Retinal pigment epithelial cell (primary cell): ENCODE measurements at places on chromosomes 2 and 18.

DNA sequence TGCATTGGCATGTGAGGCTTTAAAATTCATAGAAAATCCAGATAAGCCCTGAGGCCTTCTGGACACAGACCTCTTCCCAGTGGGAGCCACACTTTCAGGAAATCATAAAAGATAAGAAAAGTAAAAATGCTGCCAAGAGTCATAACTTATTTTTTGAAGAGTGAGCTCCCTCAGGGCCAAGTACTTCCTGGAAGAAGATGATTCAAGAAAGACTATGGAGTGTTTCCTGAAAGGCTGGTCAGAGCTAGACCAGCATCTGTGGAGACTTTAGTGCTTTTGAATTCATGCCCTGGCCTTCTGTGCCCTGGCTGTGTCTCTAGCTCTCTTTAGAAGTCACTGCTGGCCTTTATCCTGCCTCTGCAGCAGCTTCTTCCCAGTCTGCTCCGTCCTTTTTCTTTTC, 6.4 kb upstream of the XDH start:
- DNase-seq = no peak

DNA sequence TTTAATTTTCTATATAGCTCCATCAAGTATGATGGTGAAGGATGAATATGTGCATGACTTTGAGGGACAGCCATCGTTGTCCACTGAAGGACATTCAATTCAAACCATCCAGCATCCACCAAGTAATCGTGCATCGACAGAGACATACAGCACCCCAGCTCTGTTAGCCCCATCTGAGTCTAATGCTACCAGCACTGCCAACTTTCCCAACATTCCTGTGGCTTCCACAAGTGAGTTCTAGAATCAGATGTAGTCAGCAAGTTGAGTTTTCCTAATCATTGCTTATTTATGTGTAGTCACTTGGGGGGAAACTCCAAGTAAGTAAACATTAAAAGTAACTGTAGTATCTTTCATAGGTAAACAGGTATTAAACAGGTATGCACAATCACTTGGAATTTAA, 24.8 kb downstream of the SMAD4 start:
- DNase-seq = no peak

DNA sequence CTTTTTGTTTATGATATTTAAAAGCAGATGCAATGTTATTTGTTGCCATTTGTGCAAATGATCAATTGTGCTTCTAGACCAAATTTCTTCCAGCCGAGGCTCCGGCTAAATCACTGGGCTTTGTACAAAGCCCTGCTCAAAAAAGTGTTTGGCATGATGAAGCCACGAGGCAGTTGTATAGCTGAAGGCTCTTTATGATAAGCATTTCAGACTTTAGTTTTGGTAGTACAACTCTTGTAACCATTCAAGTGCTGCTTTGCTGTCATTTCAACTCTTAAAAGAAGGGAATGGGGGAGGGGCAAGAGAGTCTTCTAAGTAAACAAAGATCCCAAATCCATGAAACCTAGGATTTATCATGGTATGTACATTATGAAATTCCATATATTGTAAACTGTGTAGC, 3.3 kb upstream of the ZNF532 start:
- DNase-seq = no peak

DNA sequence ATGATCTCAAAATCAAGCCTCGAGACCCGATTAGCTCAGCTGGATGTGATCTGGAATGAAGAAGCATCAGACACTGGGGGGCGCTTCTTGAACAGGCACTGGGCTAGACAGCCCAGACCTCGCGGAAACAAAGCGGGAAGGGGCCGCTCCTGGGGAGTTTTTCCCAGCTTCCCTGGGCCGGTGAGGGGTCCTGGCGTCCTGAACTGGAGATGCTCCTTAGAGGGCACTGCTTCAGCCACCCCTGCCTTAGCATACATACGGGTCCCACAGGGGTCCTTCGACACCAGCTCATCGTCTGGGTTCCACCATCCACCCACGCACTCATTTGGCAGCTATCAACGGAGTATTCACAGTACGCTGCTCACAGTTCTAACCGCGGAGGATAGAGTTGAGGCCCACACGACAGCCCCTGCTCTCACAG, 146.7 kb downstream of the TSN start:
- no peak for DNase-seq

- no peak for DNase-seq
Observed at GRCh38 chr18:46261799-46262198, 157.6 kb downstream of the HAUS1 start.

DNA sequence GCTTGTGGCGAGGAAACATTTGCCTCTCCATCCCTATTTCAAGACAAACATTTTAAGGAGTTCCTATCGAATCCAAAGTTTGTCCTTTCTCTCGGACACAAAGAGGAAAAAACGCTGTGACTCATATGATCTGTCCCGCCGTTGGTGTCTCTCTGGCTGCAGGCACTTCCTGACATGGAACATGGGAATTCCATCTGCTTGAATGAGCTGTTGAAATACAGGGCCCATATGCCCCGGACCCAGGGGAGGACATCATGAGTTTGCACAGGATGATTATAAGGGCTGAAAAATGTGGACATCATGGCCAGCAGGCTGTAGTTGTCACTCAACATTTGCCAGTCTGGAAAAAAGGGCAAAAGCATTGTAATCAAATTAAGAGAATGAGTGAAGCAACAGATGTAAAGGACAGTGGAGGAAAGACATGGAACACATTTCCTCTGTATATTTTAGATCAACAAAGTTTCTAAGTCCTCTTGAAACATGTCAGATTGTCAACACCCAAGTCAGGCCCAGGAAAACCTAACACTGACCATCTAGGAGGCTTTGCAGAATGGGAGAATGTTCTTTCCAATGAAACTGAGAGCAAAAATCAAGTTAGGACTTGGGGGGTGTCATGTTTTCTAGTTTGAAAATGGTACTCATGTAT, 103.2 kb upstream of the SMIM21 start:
- no peak for DNase-seq

GRCh38 chr2:48504647-48505327, 25.2 kb upstream of the STON1 start:
- no peak for DNase-seq

GRCh38 chr2:63059793-63060471, 9.3 kb downstream of the OTX1 start:
- no peak for DNase-seq

- no peak for DNase-seq
Observed at GRCh38 chr18:77632758-77633157, 383.1 kb downstream of the GALR1 start.

DNA sequence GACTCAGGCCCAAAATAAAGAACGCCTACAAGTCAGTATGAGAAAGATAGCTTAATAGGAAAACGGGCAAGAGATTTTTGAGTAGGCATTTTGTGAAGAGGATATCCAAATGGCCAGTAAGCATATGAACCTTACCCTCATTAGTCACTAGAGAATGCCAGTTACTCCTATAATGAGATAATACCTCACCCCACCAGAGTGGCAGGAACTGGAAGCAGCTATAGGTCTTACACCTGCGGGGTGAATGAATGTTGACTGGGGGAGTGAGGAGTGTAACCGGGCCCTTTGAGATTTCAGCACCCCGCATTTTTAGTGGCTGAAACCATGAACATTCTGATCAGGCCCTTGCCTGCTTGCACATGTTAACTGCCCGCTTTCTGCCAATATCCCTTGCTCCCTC, 7.5 kb upstream of the PTPN2 start:
- DNase-seq = no peak

- DNase-seq = no peak
Observed at GRCh38 chr2:133791191-133791590, 222.9 kb upstream of the NCKAP5 start.

DNA sequence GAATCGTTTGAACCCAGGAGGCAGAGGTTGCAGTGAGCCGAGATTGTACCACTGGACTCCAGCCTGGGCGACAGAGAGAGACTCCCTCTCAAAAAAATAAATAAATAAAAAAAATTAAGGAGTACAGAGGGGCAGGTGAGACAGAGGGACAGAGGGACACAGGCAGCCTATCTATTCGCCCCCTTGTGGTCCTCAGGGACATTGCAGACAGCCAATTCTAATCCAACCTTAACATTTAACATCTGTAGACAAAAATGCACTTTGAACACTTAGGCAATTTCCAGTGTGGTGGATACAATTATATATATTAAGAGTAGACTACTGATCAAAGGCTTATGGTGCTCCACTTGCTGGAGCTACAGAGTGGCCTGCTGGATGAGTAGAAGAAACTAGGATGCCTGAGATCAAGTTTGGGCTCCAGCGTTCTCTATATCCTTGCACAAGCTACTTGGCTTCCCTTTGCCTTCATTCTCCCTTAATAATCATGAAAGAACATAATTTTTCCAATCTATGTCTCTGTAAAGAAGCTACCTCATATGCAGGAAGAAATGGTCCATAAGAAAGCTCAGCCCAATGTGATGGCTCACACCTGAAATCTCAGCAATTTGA, 8.2 kb upstream of the SMARCAL1 start:
- no peak for DNase-seq

- no peak for DNase-seq
Observed at GRCh38 chr2:23524261-23524706, 139.3 kb downstream of the KLHL29 start.

DNA sequence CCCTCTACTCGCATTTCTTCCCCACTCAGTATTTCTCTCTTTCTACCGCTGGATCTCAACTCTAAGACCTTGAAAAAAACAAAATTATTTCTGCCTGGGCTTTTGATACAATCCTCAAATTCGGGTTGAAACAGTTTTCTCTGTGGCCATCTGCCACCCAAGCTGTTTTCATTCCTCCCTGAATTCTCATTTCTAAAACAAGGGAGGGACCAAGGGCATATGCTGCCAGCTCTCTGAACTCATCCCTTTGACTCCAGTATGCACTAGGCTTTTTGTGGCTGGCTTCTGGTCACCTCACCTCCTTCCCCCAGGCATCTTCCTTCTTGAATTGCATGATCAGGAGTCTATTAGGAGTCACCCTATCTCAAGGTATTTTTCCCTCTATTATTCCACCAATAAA, 49.5 kb downstream of the CCDC148 start:
- DNase-seq = no peak

GRCh38 chr18:57051657-57052044, 95.2 kb upstream of the BOD1L2 start:
- no peak for DNase-seq

GRCh38 chr2:489084-489483, 188.1 kb downstream of the TMEM18 start:
- no peak for DNase-seq

DNA sequence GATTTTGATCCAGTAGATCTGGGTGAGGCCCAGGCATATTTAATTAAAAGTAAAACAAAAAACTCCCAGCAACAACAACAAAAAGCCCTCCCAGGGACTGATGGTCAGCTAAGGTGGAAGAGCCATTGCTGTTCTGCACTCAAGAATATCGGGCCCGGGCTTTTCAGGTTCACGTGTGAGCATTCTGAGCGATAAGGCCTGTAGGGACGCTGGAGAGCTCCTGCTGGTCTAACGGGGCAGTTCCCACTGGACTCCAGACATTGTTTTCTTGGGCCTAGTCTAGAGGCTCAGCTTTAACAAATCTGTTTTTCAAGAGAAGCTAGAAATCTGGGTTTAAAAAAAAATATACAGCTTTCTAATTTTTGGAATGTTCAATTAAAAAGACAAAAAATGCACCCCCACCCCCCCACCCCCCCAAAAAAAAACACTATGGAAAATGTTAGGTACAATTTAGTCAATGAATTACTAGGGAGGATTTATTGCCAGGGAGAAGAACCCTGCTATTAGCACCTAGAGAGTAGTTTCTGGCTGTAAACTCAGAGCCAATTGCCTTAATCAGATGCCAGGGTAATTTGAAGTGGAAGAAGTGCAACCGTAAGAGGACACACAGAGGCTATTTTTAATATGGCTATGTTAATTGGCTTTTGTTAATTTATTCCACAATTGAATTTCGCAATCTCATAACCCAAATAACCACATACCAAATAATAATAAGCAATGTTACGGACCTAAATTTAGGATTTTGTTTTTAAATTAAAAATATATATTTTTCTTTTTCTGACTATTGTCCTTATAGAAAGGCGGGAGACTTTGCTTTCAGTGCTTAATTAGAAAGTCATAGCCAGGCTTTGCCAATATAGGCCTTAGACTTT, 78.9 kb downstream of the MAP4K4 start:
- no peak for DNase-seq

GRCh38 chr2:52391621-52392020, 1359.7 kb upstream of the NRXN1 start:
- no peak for DNase-seq

- DNase-seq = no peak
Observed at GRCh38 chr2:195360242-195360641, 296.8 kb upstream of the SLC39A10 start.

DNA sequence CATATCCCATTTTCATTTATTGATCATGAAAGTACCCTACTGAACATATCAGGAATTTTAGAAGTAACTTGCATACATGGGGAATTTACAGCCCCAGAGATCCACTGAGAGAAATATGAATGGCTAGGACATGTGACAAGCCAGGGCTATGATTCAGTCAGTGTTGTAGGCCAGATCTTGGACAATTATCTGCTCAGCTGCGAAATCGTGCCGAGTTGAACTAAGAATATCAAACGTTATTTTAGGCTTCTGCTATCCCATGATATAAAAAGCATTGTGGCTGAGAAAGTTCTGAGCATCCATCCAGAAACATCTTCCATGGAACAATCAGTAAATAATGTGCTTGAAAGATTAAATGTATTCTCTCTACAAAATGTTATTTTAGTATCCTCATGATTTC, 85.7 kb upstream of the UNC80 start:
- DNase-seq = no peak

DNA sequence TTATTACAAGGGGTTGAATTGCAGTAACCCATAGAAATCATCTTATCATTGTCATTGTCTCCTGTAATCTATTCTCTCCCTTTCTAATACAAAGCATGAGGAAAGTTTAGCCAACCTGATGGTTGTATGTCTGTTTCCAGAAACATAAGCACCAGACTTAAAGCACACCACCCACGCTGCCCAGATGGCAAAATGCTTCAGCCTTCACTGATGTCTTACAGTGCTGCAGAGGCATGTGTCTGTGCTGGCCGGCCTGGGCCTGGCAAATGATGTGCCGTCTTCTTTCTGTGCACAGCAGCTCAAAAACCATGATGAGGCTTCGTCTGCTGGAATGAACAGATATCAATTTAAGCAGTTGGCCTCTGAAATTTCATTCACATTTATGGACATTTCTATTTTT, 443.0 kb upstream of the RGPD4 start:
- DNase-seq = no peak

- DNase-seq = no peak
Observed at GRCh38 chr2:149720615-149721014, 133.0 kb upstream of the MMADHC start.

- no peak for DNase-seq
Observed at GRCh38 chr2:158753641-158754611, 41.2 kb upstream of the DAPL1 start.
